ENCODE measurements at places on chromosomes 7 and 10. TPM values are rescaled to one million over a fixed set of nuclear protein-coding genes. Genes with fewer than 3 reads are reported as not detected.

DNA sequence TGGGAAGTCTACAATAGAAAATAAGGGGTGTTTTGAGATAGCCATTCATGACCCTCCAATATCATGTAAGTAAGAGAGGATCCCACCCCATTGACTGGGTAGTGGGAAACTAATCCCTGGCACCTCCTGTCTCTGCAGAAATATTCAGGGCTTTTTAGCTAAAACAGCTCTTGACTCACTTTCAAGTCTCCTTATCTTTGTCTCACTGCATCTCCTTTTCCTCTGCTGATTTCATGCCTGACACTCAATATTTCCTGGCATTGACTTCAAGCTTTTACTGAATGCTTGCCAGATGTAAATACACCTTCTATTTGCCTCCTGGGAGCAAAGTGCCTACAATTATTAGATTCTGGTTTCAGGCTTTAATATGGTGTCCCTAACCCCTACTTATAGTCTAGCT lies 57.1 kb downstream of the CHRM2 start:
- DNase-seq: no peak

PRKAR2B gene
- polyA plus RNA-seq: 3.8 TPM

- DNase-seq: no peak
Observed at GRCh38 chr7:51220226-51220625, 96.4 kb downstream of the COBL start.

- DNase-seq: no peak
Observed at GRCh38 chr7:36736899-36737211, 12.6 kb upstream of the AOAH start.

AKR1C3 gene
- polyA plus RNA-seq: 0.94 TPM

- DNase-seq: no peak
Observed at GRCh38 chr7:143884969-143885559, 16.9 kb downstream of the TCAF1 start.

DNA sequence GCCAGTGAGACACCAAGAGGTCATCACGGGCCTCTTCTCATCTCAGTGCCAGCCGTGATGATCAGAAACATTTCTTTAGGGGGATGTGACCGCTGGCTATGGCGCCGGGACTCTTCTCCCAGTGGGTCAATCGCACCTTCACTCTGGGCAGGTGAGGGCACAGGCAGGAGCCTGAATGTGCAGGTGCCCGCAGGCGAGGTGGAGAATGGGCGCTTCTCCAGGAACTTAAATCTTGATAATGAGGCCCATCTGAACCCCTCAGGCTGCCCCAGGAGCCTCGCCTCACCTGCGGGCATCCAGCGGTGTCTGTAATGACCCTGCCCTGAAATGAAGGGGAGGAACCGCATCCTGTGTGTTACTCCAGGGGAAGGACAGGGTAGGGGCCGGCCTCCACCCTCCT lies 204.7 kb downstream of the ADARB2 start:
- no peak for DNase-seq

DNA sequence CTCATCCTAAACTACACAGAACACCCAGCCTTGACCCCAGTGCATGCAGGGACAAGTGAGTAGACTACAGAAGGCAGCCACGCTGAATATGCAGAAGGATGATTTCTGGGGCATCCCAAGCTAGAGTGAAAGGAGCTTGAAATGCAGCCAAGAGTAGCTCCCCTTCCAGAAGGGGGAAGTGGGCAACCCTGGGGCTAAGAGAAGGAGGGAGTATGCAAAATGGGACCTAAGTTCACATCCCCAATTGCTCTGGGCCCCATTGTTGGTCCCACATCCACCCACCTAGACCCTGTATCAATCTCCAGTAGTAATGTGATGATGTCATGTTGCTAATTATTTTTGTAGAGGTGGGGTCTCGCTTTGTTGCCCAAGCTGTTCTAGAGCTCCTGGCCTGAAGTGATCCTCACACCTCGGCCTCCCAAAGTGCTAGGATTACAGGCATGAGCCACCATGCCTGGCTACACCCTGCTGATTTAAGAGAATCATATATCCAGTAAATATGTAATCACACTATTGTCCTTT lies 5.6 kb upstream of the PSTK start:
- no peak for DNase-seq

DNA sequence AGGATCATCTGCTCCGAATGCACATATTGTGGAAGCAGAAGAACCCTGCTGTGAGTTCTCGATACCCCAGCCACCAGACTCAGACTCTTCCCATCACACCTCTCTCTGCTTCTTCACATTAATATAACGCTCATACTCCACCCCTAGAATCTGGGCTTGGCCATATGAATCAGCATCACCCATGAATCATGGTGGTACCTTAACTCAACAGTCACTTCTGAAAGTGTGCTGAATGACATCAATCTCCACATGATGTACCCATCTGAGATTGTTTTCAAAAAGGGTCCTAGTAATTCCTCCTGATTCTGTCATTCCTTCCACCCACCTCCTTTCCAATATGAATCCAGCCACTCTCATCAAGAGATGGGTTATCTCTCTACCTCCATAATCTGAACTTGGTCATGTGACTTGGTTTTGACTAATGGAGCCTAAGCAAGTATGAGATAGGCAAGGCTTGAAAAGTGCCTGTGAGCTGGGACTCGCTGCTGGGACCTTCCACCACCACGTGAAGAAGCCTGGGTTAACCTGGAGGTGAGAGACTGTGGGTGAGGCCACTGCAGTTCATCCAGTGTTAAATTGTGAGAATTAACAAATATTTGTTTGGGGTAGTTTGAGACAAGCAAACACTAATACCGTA lies 15.4 kb downstream of the YWHAG start:
- no peak for DNase-seq

DNA sequence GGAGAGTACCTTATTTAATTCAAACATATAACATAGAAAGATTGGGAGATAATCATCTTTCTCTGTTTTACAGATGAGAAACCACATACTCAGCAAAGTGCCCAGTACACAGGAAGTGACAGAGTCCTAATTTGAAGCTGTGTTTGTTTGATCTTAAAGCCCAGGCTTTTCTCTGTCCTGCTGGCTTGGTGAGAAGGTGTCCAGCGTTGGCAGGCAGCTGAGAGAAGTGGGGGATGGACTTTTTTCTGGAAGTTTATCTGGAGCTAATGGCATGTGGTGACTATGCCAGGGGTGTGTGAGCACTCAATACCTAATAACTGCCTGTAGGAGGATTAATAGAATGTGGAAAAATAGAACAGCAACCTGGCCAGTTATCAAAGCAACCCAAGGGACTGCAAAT lies 60.8 kb downstream of the NPSR1 start:
- DNase-seq: no peak

SUN3 gene
- polyA plus RNA-seq: not detected
